ENCODE measurements at places on chromosomes 13 and 19. TPM values are rescaled to one million over a fixed set of nuclear protein-coding genes. Genes with fewer than 3 reads are reported as not detected.

Gene FPR1
- total RNA-seq: not detected

DNA sequence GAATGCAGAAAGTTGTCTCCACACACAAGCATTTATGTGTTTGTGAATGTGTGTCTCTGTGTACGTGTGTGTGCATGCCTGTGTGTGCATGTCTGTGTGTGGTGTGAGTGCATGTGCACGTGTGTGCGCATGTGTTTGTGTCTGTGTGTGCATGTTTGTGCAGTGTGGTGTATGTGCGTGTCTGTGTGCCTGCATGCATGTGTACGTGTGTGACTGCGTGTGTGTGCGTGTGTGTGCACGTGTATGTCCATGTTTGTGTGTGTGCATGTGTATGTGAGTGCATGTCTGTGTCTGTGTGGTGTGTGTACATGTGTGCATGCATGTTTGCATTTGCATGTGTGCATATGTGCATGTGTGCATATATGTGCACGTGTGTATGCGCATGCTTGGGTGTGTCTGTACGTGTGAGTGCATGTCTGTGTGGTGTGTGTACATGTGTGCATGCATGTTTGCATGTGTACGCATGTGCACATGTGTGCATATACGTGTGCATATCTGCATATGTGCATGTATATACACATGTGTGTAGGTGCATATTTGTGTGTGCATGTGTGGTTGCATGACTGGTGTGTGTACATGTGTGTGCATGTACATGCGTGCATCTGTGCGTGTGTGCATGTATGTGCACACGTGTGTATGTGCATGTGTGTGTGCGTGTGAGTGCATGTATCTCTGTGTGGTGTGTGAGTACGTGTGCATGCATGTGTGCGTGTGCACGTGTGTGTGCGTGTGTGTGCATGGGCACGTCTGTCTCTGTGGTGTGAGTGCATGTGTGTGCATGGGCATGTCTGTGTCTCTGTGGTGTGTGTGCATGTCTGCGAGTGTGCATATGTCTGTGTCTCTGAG is 8.2 kb upstream of the TMEM255B start:
- DNase-seq: no peak

Gene LGI4
- total RNA-seq: 10.4 TPM

DNA sequence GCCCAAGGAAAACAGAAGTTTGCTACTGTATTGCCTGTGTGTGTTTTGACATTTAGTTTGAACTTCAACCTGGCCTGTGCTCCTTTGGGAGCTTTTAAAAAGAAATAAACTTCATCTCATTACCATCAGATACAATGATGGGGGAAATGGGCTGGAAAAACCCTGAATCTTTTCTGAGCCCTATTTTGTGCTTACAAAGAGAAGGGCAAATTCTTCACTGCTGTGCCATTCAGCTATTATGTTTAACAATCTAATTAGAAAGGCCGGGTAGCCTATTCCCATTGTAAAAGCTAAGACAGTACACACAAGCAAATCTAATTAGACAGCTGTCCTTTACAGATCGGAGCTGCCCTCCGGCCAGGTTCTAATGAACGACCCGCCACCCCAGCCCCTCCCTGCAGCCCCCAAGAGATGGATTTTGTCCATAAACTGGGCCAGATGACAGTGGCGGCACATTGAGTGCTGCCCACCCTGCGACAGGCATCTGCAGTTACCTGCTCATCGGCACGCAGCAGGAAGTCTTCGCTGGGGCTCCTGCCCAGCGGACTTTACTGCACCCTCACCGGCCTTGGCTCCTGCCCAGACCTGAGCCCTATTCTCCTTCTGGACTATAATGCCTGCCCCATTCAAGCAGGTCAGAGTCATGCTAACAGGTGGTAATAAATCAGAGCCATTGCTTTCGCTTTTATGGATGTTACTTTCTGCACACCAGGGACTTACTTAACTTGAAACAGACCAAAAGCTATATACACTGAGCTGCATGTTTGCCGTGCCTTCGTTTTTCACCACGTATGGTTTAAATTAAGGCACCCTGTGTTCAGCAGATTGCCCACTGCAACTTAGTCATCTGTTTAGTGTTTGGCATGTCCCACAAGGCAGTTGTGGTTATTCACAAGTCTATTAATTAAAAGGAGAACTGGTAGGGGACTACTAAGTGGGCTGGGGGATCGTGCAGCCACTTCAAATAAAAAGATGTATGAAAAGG is 549.6 kb downstream of the FGF9 start:
- DNase-seq: no peak

Gene SBK2
- total RNA-seq: 4.0 TPM

Gene ADGRE2
- total RNA-seq: not detected

- peak; percentile 67 for DNase-seq
Observed at GRCh38 chr19:49497047-49497788, 984 bp downstream of the RPS11 start.

DNA sequence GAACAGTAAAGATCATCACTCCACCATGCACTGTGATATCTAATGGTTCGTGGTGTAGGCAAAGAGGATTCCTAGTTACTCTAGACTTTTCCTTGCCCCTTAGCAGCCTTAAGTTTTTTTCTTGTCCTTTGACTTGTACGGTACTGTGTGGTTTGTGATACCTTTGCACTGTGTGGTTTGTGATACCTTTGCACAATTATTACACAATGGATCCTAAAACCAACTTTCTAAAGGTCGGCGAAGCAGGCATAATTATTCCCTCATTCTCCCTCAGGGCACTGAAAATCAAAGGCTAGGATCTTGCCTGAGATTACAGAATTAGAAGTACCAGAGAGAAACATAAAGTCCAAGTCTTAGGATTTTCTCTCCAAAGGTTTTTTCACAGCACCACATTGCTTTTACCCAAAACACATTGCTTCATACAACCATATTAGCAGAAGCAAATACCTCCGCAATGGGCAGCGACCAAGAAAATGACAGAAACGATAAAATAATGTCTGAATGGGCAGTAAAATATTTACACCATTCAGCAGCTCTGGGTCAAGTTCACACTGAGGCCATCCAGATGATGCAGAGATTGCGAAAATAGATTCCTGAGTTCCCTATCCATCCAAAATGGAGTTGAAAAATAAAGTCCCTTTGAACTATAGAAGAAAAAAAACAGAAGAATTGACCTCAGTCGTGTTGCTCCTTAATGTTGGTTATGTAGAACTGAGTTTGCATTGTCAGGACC is 106.4 kb downstream of the FGF14 start:
- no peak for DNase-seq

Gene LYL1
- 1.7 TPM for total RNA-seq

Gene OXGR1
- total RNA-seq: 0.24 TPM

Gene RAB3A
- total RNA-seq: 6.1 TPM

Gene ARRDC2
- 4.8 TPM for total RNA-seq

- no peak for DNase-seq
Observed at GRCh38 chr19:16088351-16089009, 12.2 kb downstream of the TPM4 start.

DNA sequence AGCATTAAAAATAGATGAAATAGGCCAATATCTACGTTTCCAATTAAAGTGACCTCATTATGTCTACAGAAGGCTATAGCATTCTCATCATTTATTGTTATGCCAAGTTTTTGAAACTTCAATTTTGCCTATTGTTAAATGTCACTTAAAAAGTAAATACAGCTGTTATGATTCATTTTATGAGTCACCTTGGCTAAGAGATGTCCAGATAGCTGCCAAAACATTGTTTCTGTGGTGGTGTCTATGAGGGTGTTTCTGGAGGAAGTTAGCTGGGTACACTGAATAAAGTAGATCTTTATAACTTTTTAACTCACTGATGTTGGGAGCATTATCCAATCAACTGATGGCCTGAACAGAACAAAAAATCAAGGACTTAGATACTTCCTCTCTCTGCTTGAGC is 1209.7 kb upstream of the PCDH9 start:
- no peak for DNase-seq

GRCh38 chr13:42221121-42221765 is 50.7 kb upstream of the AKAP11 start:
- no peak for DNase-seq

Gene COX6B2
- 0.30 TPM for total RNA-seq

Gene OR7A5
- not detected for total RNA-seq

GRCh38 chr13:89052699-89053098 is 1381.5 kb downstream of the SLITRK5 start:
- no peak for DNase-seq

- DNase-seq: no peak
Observed at GRCh38 chr19:30310602-30311263, 61.5 kb upstream of the ZNF536 start.

DNA sequence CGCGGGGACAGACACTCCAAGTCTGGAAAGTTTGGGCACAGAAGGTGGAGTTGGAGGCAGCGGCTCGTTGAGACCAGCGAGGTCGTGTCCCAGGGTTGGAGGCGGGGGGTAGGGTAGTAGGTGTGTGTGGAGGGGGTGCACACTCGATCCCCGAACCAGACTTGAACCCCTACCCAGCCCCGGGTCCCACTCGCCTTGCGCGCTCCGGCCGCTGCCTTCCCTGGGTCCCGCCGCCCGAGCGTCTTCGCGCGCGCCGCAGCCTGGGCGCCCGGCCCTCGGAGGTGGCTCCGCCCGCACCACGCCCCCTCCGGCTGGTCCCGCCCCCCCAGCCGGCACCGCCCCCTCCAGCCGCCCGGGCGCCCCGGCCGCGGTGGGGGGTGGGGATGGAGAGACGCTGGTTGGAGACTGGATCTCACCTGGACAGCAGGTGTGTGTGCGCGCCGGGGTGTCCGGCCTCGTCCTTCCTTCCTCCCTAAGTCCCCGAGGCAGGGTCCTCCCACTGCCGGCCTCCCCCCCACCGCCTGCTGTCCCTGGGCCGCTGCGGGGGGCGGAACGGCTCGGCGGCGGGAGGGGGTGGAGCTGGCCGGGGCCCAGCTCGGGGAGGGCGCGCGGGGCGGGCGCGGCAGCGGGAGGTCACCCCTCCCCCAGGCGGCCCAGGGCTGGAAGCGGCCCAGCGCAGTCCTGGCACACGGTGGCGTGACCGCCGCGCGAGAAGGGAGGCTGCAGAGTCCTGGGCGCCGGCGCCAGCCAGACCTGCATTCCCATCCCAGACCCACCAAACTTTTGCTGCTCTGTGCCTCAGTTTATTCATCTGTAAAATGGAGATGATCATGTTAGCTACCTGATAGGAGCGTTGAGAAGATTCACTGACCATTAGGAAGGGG is at the start of gene KANK2:
Gene KANK2 (minus strand): TSS at position 255 of the 884 bp plus-strand sequence. CDS start 3,034 bp downstream, outside the sequence.
- DNase-seq: peak; percentile 100

Gene IFI30
- total RNA-seq: 47.3 TPM

Gene TEX101
- total RNA-seq: not detected

- DNase-seq: no peak
Observed at GRCh38 chr13:41935501-41935900, 25.4 kb downstream of the VWA8 start.

DNA sequence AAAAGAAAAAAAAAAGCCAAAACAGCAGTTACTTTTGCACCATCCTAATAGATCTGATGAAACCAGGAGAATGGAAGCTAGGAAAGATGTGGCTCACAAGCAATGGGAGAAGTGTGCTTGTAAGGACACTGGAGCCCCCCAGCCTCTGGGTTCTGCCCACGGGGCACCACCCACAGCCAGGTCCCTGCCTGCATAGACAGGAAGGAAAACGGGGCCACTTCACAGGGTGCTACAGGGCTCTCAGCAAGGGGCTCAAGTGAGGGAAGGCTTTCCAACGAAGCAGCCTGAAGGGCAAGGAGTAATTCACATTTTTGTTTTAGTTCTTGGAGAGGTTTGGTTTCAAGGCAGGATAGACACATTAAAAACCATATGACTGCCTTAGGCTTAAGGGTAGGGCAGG is 42.7 kb downstream of the BRD4 start:
- DNase-seq: no peak

- DNase-seq: no peak
Observed at GRCh38 chr19:32519023-32519422, 62.0 kb upstream of the PDCD5 start.

DNA sequence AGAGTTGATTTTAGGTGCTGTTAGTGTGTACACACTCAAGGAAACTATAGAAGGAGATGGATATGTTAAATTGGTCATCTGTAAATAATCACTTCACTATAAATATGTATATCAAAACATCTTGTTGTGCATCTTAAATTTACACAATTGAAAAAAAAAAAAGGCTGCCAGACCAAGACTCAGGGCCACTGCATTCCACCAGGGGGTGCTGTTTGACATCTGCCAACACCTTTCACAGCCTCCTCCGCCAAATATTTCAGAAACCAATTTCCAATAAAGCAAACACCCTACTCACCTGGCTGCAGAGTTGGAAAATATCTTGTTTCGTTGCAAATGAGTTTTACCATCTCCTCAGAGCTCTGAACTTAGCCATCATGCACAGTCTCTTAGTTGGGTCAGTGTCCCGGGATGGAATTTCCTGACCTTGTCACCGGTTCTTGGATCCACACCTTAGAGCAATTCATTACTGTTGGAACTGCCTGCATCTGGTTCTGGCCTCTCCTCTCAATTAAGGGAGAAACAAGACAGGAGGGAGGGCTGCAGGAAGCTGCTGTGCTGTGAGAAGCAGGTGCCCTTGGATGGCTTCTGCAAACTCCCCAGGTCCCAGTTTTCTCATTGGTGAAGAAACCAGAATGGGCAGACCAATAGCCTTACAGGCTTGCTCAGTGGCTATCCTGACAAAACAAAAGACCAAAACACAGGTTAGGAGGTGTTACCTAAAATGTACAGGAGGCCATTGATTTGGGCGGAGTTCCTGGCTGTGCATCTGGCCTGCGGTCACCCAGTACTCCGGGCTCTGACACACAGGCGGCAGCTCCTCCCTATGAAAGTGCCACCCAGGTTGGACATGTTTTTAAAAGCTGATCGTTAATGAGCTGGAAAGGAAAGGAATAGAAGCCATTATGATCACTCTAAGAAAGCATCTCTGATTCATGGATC is 746.6 kb downstream of the UQCRFS1 start:
- peak; percentile 78 for DNase-seq

GRCh38 chr19:37869766-37870340 is 36.5 kb downstream of the WDR87 start:
- DNase-seq: no peak

DNA sequence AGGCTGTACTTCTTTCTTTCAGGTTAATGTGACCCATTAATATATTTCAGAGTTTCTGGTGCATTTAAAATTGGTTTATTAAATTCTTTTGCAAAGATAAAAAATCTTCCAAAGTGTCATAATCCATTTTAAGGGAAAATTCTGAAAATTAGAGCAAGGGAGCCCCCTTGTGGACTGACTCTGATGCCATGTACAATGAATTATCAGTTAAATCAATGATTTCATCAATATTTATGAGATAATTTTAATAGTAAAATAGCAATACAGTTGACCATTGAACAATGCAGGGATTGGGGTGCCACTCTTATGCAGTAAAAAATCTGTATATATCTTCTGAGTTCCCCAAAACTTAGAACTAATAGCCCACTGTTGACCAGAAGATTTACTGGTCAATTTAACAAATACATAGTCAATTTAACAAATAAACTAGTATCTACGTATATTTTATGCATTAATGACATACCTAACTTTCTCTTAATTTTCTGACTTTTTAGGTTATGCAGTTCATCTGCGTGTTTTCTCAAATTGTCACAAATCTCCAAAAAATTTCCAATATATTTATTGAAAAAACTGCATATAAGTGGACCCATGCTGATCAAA is 479.1 kb upstream of the MIR17HG start:
- DNase-seq: no peak

Gene LRRC25
- not detected for total RNA-seq

Gene B3GNT8
- 5.3 TPM for total RNA-seq
